ENCODE measurements at places on chromosomes 16 and 17.
A peak's percentile ranks its signal among the peaks of the same experiment; 100 is the strongest.

DNA sequence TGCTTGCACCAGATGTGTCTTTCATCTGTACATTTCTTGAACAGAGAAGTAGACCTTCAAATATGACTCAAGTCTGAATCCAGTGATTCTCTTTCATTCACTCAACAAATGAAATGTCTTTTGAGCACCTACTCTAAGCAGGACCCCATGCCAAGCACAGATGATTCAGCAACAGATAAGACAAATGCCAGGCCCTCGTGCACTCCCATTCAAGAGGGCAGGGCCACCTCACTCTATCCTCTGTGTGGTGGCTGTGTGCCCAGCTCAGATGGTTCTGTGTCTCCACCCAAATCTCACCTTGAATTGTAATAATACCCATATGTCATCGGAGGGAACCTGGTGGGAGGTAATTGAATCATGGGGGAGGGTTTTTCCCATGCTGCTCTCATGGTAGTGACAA, 74.1 kb upstream of the NKD1 start:
- DNase-seq, result peak; percentile 17

- DNase-seq, result no peak
Measured at GRCh38 chr17:1043601-1044251, 46.8 kb downstream of the TIMM22 start.

- peak; percentile 66 for DNase-seq
Measured at GRCh38 chr17:43701318-43701743, 39.6 kb upstream of the MEOX1 start.

GRCh38 chr16:80619824-80620223, 79.0 kb downstream of the DYNLRB2 start:
- DNase-seq, result no peak

GRCh38 chr16:75092777-75093176, 23.8 kb downstream of the LDHD start:
- DNase-seq, result no peak

- no peak for DNase-seq
Measured at GRCh38 chr17:41602524-41602923, 10.0 kb downstream of the KRT16 start.

All from activated CD4-positive, alpha-beta T cell treated with anti-CD3 and anti-CD28 coated beads, Interleukin-2, Interleukin-4, amounts not matched to agents 100 ng/mL and 50 ng/mL, durations not matched to agents 16 hours and 8 hours (primary cell).